ENCODE measurements at places on chromosomes 3 and 15. TPM values are rescaled to one million over a fixed set of nuclear protein-coding genes. Genes with fewer than 3 reads are reported as not detected.

GOLGA6L9 gene
- 4.4 TPM for polyA plus RNA-seq

DNA sequence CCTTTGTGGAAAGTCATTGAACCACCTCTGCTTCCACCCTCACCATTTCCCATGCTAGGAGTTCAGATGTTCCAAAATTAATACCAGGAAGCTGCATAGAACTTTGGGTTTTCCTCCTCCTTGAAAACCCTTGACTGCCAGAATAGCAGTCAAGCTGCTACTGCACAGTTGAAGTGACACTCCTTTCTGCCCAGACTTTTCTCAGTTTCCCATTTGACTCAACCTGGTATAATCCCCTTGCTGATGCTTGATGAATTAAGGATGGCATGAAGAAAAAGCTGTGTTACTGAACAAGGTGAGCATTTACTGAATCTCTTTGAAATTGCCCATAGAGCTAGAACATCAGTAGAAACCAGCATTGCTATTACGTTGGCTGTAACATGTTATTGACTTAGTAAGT, 286.0 kb downstream of the EDEM1 start:
- DNase-seq: no peak

GRCh38 chr3:1037631-1038030, 55.2 kb upstream of the CNTN6 start:
- no peak for DNase-seq

NOX5 gene
- polyA plus RNA-seq: 0.17 TPM

LTK gene
- polyA plus RNA-seq: 0.16 TPM

DNA sequence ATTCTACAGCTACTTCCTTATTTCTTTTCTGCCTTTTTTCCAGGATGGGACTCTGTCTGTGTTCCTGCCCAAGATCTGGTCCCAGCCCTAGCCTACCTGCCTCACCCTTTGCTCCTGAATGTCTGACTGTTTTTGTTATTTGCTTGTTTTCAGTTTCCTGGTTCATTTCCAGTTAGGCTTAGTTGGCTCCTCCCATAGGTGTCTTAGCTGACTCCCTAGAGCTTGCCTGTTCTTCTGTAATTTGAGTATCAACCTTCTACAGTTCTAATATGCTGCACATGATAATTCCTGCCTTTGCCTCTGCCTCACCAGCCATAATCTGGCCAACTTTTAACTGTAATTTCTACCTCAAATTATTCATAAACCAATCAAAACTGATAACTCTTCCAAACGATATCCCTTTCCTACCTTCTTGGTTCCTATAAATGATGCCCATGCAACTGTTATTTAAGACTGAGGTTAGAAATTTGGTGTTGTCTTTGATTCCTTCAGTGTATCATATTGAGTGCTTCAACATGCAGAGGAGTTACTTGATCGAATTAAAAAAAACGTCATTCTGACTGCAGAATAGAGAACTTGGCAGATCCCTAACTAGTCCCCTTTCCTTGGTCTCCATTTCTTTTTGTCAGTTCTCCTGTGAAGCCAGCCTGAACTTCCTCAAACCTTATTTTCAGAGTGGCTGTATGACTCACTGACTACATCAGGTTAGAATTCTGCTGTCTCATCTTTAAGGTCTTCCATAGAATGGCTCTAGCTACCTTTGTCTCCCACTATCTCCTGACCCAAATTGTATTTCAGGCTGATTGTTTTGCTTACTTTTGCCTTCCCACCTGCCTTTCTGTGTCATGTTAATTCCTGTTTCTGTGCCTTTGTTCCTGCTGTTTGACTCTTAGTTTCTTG, 8.4 kb downstream of the GOLM2 start:
- peak; percentile 72 for DNase-seq

RLBP1 gene
- not detected for polyA plus RNA-seq

CFAP92 gene
- not detected for polyA plus RNA-seq

CTXND1 gene
- not detected for polyA plus RNA-seq

EFHB gene
- 2.1 TPM for polyA plus RNA-seq

CCDC13 gene
- 0.41 TPM for polyA plus RNA-seq

- DNase-seq: no peak
These were observed 268.6 kb upstream of the SLITRK3 start for GRCh38 chr3:165464736-165465135.

FBXL22 gene
- 0.13 TPM for polyA plus RNA-seq

GRCh38 chr3:56484122-56484521, 15.9 kb upstream of the ERC2 start:
- DNase-seq: no peak

GRCh38 chr15:61983081-61983480, 77.2 kb downstream of the VPS13C start:
- DNase-seq: no peak

GRCh38 chr3:95460274-95460673, 1354.1 kb upstream of the EPHA6 start:
- DNase-seq: no peak

NANOGP8 gene
- polyA plus RNA-seq: not detected

- no peak for DNase-seq
These were observed 268.0 kb downstream of the SUCLG2 start for GRCh38 chr3:67386451-67386850.

PIGZ gene
- polyA plus RNA-seq: 1.9 TPM

DNA sequence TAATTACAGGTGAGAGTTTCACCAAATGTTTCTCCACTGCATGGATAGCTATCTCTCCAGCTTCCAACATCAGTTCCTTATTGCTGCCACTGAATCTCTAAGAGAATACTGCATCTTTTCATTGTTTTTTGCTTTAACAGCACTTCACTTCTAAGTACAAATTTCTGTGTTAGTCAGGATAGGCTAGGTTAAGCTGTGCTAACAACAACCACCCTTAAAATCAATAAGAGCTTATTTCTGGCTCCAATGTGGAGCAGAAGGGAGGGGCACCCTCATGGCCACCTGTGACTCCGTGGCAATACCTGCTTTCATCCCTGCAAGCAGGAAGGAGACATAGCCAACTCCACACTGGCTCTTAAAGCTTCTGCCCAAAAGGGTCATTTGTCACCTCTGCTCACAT, 36.4 kb upstream of the CORO2B start:
- no peak for DNase-seq

GRCh38 chr3:150239766-150240165, 168.3 kb upstream of the TSC22D2 start:
- no peak for DNase-seq

All from A549 (cell line).